ENCODE measurements at places on chromosomes 7 and 10. TPM values are rescaled to one million over a fixed set of nuclear protein-coding genes. Genes with fewer than 3 reads are reported as not detected.

- no peak for DNase-seq
Observed at GRCh38 chr7:30708983-30709382, 26.7 kb upstream of the CRHR2 start.

- DNase-seq, result no peak
Observed at GRCh38 chr10:49505076-49505475, 33.8 kb downstream of the ERCC6 start.

- no peak for DNase-seq
Observed at GRCh38 chr10:50224330-50224952, 26.9 kb downstream of the ASAH2 start.

GRCh38 chr7:150973571-150974451 lies 4.3 kb downstream of the KCNH2 start:
- DNase-seq, result no peak

DNA sequence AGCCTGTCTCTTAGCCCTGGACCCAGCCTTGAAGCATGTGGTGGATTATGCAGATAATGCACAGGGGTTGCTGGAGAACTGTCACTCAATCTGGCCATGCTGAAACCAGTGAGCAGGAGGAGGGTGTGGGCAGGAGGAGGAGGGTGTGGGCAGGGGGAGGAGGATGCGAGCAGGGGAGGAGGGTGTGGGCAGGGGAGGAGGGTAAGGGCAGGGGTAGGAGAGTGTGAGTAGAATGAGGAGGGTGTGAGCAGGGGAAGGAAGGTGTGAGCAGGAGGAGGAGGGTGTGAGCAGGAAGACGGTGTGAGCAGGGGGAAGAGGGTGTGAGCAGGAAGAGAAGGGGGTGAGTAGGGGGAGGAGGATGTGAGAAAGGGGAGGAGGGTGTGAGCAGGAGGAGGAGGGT lies 18.8 kb downstream of the CAMK2B start:
- DNase-seq, result no peak

DNA sequence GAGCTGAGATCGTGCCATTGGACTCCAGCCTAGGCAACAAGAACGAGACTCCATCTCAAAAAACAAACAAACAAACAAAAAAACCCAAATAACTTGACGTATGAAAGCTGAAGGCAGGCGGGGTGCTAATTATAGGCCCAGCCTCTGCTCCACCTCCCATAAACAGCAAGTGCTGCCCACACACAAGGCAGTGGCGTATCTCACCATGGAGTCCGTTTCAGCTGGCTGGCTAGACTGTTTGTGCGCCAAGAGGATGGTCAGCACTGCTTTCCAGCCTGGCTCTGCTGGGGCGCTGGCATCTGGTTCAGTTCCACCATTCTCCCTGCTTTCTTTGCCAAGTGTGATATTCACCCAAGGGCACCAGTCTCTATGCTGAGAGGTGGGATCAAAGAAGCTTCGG lies 29.1 kb downstream of the ZC3HC1 start:
- no peak for DNase-seq

DNA sequence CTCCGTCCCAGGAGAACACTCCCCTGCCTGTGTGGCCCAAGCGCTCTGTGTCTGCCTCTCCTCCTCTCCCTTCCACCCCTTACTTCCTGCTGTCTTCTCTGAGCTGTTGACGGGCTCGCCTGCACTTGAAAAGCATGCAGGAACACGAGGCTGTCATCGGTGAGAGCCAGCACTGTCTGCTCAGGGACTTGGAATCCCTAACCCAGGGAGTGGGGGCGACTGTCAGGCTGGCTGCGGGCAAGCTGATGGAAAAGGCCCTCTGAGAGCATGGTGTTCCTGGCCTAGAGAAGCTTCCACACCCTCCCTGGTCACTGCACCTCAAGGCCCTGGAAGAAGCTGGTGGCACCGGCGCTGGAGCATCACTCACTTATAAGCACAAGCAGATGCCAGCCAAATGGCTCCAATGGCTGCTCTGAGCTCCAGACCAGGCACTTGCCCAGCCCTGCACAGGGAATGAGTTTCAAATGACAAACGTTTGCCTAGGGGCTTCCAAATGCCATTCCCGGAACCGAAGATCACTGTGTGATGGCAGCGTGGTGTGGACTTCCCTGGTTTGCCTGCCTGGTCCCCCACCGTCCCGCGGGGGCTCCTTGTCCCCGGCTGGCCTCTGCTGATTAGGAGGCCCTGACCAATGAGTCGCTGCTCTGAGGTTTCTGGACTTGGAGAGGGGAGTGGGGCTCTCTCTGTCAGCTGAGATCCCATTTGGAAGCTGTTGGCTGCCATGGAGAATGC lies 56.7 kb upstream of the EBF3 start:
- no peak for DNase-seq

- DNase-seq, result no peak
Observed at GRCh38 chr7:136526408-136527105, 341.9 kb upstream of the CHRM2 start.

- no peak for DNase-seq
Observed at GRCh38 chr10:112332509-112333228, 41.2 kb upstream of the ACSL5 start.

GALNT17 gene
- total RNA-seq, result 5.8 TPM

DGKB gene
- total RNA-seq, result 1.1 TPM

SLC13A1 gene
- total RNA-seq, result not detected

PNLIPRP1 gene
- total RNA-seq, result 0.94 TPM
